ENCODE measurements at places on chromosomes 4 and X.

DNA sequence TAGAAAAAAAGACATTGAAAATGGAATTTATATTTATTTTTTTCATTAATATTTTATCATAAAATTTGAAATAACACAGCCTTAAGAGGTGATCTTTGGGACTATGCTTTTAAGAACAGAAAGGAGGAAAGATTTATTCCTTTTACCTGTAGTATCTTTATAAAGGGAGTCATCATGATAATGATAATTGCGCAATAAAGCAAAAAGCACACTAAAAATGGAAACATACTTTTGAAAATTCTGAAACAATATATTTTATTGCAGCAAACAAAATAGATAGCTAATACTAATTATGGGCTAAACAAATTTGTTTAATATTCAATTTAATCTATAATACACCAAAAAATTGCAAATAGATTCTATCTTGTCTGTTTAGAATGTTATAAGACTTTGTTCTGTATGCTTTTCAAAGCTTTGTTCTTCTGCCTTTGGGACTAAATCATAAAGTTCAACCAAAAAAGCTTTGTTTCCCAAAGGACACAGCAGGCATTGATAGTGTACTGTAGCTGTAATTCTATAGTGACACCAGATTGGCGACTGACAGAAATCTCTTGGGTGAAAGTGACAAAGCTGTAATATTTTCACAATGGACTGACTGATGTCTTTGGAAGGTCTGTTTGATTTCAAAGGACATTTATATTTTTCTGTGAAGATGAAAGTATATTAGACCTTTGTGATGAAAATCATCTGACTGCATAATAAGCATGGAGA is 2156.6 kb upstream of the TENM3 start:
- no peak for DNase-seq

DNA sequence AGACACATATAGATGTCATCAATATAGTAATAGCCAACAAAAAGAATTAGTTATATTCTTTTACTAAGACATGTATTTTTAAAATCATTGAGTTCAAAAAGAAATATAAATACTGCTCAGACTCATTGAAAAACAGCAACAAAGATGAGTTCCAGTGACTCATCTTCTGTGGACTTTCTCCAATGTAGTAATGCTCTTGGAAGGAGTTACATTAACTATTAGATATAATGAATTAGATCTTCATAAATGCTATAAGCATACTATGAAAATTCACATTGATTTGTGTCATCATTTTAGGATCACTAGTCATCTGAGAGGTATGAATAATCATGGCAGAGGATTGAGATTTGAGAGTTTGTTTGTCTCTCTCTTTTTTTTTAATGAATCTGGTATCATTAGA is 547.8 kb upstream of the PCDH7 start:
- no peak for DNase-seq

- no peak for DNase-seq
Observed at GRCh38 chr4:139901531-139902320, 236.1 kb downstream of the MGST2 start.

GRCh38 chrX:147226801-147227200 is 412.3 kb upstream of the CXorf51A start:
- no peak for DNase-seq

- no peak for DNase-seq
Observed at GRCh38 chrX:147848543-147849443, 62.9 kb upstream of the FMR1 start.

DNA sequence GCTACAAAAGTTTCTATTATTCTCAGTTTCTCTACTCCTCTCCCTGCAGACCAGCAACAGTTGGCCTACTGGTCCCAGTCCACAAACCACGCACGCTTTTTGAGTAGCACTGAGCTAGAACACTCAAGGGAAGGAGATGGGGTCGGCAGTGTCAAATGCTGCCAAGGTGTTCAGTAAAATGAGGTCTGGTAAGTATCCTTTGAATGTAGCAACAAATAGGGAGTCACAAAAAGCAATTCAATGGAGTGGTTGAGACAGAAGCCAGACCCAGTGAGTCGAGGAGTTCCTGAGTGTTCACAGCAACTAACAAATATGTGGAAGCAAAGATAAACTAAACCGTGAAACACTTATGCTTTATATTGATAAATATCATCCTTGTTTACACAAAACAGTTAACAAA is 355.7 kb downstream of the MID1IP1 start:
- no peak for DNase-seq

- DNase-seq: no peak
Observed at GRCh38 chr4:112085156-112086035, 59.9 kb upstream of the FAM241A start.

DNA sequence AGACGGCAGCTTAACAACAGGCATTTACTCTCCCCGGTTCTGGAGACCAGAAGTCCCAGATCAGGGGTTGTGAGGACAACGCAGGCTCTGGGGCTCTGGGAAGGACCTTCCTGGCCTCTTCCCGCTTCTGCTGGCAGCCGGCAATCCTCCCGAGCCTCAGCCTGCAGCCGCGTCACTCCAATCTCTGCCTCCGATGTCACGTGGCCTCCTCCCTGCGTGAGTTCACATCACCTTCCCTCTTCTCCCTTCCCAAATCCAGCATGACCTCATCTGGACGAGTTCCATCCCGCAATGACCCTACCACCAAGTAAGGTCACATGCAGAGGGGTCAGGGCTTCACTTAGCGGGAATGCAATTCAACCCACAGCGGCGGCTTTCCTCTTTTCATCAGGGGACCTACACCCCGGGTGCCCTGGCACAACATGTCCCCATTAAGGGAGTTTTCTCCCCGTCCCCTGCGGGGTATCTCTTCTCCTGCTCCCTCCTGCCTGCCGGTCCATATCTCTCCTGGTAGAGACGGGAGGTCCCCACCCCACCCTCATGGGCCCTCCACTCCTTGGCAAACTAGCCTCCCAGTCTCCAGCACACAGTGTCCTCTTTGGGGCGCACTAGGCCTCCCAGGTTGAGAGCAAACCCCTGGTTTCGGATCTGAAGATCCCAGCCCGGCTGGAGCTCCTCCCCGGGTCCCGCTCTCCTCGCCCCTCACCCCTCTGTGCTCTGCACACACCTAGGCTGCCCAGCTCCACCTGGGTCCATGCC is 25.5 kb downstream of the ABLIM2 start:
- no peak for DNase-seq

DNA sequence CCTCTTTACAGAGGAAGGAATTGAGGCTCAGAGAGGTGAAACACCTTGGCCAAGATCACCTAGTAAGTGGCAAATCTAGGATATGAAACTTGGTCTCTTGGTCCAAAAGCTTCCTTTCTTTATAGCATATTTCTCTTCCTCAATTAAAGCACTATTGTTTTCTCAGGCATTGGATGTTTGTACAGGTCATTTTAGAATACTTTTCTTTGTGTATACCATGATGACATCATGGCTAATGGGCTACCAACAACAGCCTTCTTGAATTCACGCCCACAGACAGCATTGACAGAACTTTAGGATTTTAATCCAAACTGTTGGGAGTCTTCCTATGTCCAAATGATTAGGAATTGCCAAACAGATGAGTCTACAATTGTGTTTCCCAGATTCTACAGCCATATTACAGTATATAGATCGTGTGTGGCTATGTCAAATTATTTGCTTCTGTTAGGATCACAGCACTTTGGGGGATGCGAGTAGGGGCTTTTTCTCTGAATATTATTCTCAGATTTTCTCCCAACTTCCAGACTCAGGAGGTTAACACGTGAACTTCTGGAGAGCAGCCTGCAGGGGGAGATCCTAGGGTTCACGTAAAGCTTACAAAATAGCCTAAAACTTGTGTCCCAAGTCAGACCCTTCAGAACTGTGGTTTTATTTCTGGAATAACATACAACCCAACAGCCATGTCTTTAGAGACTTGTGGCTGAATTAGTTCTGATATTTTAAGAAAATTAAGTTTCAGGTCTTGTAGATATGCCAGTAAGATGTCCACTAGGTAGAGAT is 191.8 kb downstream of the SHROOM3 start:
- DNase-seq: no peak

DNA sequence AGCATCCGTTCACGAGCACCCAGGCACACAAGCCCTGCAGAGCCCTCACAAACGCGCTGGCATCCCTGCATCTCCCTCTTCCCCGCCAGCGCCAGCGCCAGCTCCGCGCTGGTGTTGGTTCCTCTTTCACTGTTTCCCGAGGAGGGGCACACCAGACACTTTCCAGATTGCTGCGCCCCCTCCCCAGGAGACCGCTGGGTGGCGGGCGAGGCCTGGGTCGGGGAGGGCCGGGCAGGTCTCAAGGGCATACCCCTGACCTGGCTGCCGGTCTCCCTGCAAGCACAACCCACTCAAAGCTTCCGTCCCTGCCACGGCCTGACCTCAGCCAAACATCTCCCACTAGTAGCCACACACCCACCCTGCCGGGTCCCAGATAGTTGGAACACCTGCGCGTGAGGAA is 2.2 kb upstream of the NKX1-1 start:
- DNase-seq: no peak

DNA sequence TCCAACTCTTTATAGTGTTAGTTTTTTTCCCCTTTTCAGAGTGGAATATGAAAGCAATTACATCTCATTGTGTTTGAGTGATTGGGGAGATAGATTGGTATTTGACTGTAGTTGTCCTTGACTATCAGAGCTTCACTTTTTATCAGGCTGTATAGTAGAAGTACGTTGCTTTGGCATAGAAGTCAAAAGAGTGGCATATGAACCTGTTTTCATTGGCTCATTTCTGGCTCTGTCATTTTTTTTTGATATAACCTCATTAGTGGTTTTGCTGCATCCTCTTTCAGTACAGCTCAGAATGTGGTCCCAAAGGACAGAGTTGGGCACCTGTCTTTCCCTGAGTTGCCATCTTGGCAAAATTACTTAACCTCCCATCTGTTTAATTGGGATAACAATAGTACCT is 1.4 kb downstream of the TMA16 start:
- no peak for DNase-seq

DNA sequence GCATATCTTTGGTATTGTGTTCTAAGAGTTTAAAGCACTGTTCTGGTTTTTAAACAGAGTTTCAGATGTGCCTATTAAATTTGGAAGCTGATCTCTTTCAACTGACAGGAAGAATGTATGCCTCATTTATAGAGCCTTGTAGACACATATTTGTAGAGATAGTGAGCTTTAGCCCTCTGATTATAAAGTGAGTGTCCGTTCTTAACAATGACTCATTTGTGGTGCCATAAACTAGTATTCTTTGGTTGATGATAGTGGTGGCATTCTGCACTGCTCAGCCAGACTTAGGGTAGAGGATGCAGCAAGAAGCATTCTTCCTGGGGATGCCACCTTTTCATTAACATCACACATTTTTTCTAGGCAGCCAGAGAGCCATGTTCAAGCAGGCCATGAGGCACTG is 121.7 kb downstream of the TLL1 start:
- DNase-seq: no peak

GRCh38 chr4:60657807-60658206 is 542.3 kb upstream of the ADGRL3 start:
- no peak for DNase-seq

- no peak for DNase-seq
Observed at GRCh38 chr4:90995996-90996395, 868.8 kb downstream of the CCSER1 start.

DNA sequence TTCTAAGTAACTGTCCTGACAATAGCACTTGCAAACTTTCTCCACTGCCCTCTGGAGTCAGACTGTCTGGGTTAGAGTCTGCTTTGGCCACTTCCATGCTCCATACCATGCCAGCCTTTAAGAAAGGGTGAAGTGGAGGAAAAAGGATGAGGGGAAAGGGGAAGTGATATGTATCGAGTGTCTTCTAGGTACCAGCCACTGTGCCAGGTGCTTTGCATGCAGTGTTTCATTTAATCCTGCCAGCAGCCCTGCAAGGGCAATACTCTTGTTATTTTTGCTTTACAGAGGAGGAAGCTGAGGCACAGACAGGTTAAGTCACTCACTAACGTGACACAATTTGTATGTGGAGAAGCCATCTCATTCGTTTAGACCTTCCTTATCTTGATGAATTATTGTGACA is 55.6 kb downstream of the RTL9 start:
- no peak for DNase-seq

- DNase-seq: no peak
Observed at GRCh38 chrX:39519030-39519488, 578.7 kb downstream of the BCOR start.

DNA sequence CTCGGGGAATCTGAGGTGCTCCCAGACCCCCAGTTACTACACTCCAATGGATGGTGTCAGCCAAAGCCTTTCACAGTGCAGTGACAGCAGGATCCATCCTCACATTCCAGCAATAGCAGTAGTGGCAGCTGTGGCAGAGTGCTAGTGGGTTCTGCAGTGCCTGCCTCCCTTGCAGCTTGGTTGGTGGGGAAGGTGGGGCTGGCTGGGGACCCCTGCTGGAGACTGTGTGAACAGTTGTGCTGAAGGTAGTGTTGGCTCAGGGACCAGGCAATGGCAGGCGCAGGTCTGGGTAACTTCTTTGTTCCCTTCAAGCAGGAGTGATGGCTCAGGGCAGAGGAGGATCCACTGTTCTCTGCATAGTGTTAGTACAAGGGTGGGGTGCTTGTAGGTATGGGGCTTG is 343.7 kb upstream of the TRAM1L1 start:
- DNase-seq: no peak

DNA sequence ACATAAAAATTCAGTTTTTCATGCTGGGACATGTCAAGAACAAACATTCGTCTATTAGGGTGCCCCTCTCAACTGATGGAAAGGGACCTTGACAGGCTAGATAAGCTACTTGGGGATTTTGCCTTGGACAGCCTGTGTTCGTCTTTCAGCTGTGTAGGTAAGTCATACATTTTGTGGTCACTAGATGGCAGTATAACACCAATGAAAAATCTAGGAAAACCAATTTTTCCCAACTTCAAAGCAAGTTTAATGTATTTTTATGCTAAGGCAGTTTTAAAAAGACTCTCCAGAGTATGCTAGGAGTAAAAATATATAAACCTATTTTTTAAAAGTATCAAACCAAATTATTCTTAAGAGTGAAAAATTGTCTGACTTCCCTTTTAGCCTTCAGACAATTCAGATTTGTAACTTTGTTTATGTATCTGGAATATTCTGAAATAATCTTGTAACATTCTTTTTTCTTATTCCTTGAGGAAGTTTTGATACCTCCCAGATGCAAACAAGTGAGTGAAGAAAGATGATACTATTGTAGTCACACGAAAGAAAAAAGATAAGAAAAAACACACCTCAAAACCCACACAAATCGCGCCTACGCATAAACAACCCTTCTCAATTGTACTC is 158.3 kb downstream of the CPE start:
- no peak for DNase-seq

DNA sequence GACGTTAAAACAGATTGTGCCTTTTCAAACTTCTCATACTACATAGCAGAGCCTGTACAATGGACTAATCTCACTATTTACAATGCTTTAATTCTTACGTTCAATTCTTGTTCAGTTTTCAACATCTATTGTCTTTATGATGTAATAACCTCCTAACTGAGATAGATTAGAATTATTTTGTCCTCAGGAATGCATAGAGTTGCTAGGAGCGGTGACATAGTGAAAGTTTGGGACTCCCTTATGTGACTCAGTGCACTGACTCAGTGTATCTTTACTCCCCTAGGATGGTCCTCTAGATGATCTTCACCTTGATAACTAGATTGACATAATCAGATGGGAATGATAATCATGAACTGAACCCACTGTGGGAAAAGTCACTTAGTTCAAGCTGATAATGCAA is 151.5 kb downstream of the VEGFC start:
- no peak for DNase-seq

GRCh38 chr4:140807491-140808252 is 51.5 kb upstream of the TBC1D9 start:
- DNase-seq: no peak
